Progenitor cell of endocrine pancreas (in vitro differentiated cells): ENCODE measurements at places on chromosomes 2 and 18.

GRCh38 chr2:173357346-173357745 is 2.7 kb downstream of the CDCA7 start:
- DNase-seq: no peak

DNA sequence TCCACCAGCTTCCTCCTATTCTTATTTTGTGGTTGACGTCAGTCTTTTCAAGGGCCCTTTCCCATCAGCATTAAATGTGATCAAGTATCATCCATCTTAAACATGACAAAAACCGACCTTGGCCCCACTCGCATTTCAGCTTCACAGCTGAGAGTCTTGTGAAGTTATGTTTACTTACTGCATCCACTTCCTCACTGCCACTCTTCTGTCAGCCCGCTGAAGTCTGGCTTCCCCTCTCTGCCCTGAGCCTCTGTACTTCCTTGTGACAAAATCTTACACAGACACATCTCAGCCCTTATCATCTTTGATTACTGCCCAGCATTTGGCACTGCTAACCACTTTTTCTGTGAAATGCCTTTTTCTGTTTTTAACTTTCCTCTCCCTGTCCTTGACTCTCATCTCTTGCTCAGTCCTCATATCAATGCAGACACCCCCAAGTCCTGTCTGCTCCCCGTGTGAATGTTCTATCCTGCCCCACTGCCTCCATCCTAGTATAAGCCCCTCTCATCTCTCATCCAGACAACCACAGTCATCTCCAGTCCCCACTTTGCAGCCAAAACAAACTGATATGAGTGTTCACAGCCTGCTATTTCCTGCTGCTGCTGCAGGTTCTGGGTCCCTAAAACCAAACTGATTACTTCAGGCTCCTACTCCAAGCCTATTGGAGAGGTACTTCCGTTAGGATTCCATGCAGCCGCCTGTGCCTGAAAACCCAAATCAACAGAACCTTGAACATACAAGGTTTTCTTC is 31.4 kb downstream of the FOSL2 start:
- DNase-seq: no peak

GRCh38 chr2:176136374-176137251 is 7.1 kb downstream of the HOXD8 start:
- no peak for DNase-seq

DNA sequence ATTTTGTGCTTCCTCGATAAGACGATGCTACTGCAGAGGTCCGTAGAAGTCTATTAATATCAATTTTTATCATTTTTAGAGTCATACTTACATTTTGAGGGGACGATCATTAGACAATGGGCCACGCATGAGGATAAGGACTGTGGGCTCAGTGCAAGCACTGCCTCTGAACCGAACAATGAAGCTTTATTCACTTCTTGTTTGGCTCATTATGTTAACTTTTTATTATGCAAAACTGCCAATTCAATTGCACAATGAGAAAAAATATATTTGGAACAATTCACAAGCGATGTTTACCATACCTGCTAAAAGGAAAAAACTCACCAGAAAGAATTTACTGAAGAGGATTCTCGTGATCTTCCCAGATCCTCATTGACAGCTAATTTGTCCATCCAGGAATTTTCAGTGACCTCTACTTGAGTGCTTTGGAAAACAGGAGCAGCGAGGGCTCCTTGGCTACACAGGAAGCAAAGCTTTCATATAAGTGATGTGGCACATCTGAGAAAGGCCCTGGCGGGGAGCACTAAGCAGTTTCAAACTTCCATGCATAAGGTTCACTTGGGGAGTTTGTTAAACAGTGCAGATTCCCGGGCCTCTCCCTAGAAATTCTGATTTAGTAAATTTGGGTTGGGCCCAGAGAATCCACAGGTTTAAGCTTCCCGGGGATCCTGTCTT is 13.3 kb upstream of the CAPN13 start:
- DNase-seq: no peak

GRCh38 chr2:231549446-231550239 is 19.4 kb upstream of the NMUR1 start:
- DNase-seq: no peak

- no peak for DNase-seq
These were observed 751.1 kb upstream of the FANCL start for GRCh38 chr2:58992062-58992706.

GRCh38 chr18:67092141-67092540 is 424.4 kb downstream of the DSEL start:
- DNase-seq: no peak

- DNase-seq: no peak
These were observed 76.4 kb upstream of the UXS1 start for GRCh38 chr2:106270471-106270891.

DNA sequence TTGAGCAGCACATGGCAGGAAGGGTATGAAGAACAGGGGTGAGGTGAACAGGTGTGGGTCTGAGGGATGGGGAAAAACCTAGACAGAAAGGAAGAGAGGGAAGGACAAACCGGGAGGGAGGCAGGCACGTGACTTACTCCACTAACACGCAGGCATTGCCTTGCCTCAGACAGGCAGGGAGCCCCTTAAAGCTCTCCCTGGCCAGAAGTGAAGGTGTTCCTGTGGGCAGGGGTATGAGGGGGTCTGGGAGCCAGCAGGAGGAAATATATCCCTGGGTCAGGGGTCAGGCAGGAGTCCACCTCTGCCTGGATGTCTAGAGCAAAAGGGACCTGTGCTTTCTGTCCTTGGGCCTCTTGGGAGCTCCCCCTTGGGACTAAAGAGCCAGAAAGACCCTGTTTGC is 135.3 kb upstream of the EPAS1 start:
- DNase-seq: no peak

DNA sequence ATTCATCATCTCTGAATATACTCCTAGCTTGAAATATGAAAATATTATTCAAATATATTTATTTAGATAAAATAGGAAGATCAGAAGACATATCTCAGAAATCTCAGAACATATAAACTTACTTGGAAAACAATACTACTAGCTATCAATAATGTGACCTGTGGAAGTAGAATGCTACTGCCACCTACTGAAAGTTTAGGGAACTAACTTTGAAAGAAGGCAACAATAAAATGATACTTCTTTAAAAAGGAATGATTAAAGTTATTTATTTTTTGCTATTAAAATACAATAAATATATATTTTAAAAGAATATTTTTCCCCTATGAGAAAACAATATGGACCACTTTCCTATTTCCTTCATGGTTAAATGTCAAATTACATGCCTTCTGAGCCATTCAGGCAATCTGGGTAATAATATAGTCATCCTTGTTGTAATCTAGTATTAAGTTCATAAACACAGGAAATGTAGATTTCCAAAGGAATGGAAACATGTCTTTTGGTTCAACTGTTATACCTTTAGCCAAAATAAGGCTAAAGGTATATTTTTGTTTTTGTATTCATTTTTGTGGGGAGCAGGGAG is 26.0 kb downstream of the ACADL start:
- no peak for DNase-seq

DNA sequence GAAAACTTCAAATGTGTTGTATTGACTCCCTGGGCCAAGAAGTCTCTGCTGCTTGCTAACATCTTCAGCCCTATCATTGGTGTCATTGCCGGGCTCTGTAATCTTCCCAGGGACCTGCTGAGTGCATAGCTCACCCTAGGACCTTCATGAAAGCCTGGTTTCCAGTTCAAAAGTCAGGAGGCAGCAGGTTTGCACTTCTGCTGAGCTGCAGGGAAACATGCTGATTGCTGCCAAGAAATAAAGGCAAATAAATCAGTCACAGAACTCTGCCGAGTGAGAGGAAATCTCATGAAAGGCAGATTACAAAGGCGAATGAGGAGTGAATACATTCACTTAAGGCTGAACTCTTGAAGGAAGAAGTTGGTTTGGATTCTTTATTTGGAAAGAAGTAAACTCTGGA is 1947.6 kb upstream of the CELF4 start:
- no peak for DNase-seq

DNA sequence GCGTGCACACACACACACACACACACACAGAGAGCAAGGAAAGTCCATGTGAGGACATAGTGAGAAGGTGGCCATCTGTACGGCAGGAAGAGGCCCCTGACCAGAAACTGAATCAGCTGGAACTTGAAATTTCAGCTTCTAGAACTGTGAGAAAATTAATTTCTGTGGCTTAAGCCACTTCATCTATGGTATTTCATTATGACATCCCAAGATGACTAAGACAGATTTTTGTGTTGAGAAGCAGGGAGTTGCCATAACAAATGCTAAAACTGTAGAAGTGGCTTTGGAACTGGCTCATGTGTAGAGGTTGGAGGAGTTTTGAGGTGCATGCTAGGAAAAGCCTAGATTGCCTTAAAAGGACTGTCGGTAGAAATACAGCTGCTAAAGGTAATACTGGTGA is 63.4 kb upstream of the ZBTB7C start:
- DNase-seq: no peak

GRCh38 chr2:211867845-211868451 is 670.7 kb downstream of the ERBB4 start:
- no peak for DNase-seq

- no peak for DNase-seq
These were observed 85.9 kb upstream of the KLF7 start for GRCh38 chr2:207251573-207252192.

DNA sequence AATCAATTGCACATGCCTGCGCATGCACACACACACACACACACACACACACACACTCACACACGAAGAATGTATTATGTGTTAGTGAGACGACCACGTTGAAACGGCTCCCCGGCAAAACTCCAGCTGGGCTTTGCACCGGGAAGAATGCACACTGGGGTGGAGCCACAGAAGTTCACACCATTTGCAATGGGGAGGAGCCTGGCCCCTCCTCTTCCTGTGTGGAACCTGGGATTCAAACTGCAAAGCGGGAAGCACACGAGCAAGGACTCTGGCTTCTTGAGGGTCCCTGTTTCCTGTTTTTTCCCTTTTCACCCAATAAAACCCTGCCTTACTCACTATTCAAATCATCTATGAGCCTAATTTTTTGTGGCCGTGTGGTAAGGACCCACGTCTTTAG is 304.0 kb upstream of the TMEFF2 start:
- no peak for DNase-seq

GRCh38 chr2:71531522-71532047 is 78.2 kb downstream of the DYSF start:
- no peak for DNase-seq

DNA sequence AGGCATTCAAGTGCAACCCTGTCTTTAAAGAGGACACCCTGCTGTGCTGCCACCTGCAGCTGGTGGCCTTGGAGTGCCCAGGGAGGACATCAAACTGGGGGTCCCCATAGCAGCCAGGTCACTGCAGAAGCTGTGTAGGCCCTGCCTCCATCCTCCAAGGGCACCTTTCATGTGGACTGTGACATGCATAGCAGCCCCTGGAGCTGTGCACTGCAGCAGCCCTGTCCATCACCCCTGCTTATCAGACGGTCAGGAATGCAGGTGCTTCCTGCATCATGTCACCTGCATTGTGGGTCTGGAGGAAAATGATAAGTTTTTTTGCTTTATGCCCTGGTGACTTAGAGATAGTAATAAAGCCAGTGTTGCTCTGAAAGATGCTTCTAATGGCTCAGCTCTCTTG is 155.7 kb downstream of the DYSF start:
- no peak for DNase-seq

DNA sequence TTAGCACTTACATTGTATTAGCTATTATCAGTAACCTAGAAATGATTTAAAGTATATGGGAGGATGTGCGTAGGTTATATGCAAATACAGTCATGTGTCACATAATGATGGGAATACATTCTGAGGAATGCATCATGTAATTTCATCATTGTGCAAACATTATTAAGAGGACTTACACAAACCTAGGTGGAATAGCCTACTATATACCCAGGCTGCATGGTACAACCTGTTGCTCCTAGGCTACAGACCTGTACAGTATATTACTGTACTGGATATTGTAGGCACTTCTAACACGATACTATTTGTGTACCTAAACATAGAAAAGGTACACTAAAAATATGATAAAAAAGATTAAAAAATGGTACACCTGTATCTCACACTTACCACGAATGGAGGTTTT is 7.9 kb downstream of the RIF1 start:
- no peak for DNase-seq

DNA sequence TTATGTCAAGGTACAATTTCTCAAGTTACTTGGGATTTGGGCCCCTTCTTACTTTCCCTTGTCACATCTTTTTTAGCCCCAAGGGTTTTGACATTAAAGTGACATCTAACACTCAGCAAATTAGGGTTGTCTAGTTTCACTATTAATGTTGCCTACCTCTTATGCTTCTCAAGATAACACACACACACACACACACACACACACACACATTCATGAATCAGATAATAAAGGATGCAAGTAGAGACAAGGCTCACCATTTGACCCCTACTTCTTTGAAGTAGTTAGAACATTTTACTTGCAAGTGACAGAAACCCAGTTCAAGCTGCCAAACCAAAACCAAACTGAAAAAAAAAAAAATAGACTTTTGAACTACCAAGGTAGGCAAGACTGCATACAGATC is 138.8 kb downstream of the TRIB2 start:
- no peak for DNase-seq

DNA sequence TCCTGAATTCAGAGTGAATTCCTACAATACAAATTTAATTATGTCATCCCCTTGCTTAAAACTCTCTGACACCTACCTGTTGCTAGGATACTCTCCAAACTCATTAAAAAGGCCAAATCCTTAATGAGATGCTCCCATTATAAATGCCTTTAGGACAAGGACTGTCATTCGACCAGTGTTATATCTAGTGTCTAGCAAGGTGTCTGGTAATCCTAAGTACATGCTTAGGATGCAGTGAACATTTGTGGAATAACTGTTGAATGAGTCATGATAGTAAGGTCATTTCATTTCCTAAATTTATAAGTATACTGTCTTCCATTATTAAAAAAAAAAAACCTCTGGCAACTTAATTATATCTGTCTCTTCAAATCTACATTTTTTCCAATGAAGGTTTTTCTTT is 588.9 kb upstream of the NRXN1 start:
- DNase-seq: no peak

GRCh38 chr2:38549851-38550250 is 52.9 kb downstream of the HNRNPLL start:
- no peak for DNase-seq

DNA sequence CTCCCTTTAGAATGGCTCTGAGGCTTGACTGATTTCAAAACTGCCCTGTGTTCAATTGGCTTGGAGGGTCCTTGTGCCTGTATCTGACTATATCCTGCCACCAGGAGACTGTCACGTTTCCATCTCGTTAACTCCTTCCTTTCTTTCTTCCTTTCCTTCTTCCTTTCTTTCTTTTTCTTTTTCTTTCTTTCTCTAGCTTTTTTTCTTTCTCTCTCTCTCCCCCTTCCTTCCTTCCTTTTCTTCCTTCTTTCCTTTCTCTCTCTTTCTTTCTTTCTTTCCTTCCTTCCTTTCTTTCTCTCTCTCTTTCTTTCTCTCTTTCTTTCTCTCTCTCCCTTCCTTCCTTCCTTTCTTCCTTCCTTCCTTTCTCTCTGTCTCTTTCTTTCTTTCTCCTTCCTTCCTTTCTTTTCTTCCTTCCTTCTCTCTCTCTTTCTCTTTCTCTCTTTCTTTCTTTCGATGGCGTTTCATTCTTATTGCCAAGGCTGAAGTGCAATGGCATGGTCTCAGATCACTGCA is 38.1 kb upstream of the EML6 start:
- no peak for DNase-seq
